ENCODE measurements at places on chromosomes 7 and 10.

- no peak for DNase-seq
These were observed 89.7 kb downstream of the HIPK2 start for GRCh38 chr7:139687980-139688632.

GRCh38 chr10:111078505-111079185 is 1.8 kb downstream of the ADRA2A start:
- DNase-seq = no peak

GRCh38 chr7:27992097-27992496 is 188.5 kb downstream of the JAZF1 start:
- no peak for DNase-seq

DNA sequence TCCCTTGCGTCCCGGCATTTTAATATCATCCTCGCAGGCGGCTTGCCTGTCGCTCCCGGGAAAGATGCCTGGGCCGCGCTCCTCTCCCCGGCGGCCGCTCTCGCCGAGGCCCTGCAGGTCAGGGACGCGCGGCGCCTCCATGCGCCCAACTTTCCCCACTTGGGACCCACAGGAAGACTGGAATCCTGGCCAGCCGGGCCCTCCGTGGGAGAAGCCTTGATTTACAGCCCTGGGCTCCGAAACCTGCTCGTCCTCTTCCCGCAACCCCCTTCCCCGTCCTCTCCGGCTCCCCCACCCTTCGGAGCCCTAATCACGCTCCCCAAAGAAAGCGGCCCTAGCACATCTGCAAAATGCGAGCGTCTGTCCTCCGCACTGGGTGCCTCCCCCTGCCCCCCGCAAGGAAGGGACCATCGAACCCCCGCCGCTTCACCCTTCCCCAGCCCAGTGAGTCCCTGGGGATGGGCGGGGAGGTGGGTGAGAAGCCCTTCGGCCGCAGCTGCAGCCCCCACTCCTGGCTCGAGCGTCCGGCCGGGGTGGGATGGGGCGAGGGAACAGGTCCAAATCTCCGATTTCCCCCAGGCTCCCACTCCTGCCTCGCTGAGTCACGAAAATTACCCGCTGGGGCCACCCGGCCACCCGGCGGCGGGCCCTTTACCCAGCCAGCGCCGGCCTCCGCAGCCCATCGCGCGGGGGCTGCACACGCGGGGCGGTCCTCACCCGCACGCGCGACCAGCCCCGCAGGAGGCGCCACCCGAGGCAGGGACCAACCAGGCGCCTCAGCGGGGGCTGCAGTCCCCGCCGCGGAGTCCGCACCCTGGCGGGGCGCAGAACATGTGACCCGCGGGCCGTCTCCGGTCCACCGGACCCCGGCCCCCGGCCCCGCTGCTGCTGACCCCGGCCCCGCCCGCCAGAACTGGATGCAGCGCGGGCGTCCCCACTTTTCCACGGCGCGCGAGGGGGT is 695 bp downstream of the HSPA12A start:
- DNase-seq = no peak

- no peak for DNase-seq
These were observed 2.9 kb downstream of the ZSCAN25 start for GRCh38 chr7:99619571-99620130.

DNA sequence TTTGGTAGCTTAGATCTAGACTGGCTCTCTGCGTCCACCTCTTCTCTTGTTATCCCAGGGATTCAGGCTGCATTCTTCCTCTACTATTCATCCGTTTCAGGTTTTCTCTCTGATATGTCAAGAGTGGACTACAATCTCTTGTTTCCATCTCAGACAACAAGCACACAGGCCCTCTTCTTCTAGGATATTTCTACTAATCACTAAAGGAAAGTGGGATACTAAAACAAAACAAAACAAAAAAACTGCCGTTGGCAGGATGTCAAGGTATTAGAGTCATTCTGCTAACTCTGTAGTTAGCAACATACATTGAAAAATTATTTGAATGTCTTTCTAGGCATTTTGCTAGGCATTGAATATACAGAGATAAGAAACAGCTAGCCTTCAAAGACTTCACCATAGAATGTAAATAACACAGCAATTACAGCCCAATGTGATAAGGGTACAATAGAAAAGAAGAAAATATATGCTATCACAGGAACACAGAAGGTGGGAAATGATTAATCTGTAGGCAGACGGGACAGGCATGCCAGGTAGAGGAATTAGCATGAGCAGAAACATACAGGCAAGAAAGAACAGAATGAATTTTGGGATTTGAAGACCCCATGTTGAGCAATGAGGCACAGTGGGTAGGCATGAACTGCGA is 210.5 kb downstream of the CSTF2T start:
- no peak for DNase-seq

DNA sequence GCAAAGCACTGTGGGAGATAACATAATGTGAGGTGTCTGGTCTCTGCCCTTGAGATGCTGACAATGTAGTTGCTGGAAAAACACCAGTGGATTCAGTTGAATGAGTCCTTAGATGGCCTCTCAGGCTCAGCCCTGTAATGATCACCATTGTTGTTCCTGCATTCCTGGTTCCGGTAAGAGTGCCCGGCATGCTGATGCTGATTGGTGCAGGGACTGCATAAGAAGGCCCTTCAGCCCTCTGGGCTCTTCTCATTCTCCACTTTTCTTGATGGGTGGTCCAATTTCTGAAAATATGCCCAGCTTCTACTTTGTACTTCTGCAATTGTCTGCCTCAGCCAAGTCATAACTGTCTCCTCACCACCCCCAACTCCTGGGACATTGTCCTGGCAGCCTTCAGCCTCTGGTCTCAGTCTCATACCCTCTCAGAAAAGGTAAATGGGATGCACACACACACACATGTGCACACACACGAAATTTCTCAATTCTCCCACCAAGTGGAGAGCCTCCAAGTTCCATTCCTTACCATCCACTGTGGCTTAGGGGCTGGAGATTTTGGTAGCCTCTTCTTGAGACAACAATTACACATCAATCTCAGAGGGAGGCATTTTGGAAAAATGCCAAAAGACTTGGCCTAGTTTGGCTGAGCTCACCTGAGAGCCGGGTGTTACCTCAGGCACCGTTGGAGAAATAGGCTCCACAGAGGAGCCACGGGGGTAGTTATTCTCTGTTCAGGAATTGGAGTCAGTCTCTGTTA is 314.9 kb downstream of the RPS24 start:
- DNase-seq = no peak
